Neural crest cell (in vitro differentiated cells): ENCODE measurements at places on chromosomes 1 and 21. TPM values are rescaled to one million over a fixed set of nuclear protein-coding genes. Genes with fewer than 3 reads are reported as not detected.
A peak's percentile ranks its signal among the peaks of the same experiment; 100 is the strongest.

- no peak for DNase-seq
Measured at GRCh38 chr1:218517459-218517858, 172.3 kb downstream of the TGFB2 start.

GRCh38 chr1:205287767-205288559 is 33.6 kb downstream of the NUAK2 start:
- no peak for DNase-seq

DNA sequence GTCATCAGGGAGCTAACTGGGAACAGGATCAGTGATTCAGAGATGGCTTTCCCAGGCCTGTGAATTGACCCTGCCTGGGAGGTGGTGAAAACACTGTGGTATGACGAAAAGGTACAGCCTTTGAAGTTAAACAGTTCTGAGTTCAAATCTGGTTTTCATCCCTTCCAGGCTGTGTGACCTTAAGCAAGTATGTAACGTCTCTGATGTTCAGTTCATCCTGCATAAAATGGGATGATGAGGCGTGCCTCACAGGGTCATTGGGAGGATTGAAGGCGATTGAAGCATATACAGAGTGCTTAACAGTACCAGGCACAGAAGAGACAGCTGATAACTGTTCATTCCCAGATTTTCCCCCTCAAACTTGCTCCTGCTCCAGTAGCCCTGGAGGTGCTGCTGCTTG is 11.0 kb downstream of the KCNC4 start:
- no peak for DNase-seq

Gene SPRR5
- total RNA-seq = not detected in 2 replicates

- DNase-seq = no peak
Measured at GRCh38 chr21:32868631-32869454, 97.3 kb upstream of the PAXBP1 start.

- no peak for DNase-seq
Measured at GRCh38 chr1:55362558-55362957, 147.4 kb upstream of the USP24 start.

DNA sequence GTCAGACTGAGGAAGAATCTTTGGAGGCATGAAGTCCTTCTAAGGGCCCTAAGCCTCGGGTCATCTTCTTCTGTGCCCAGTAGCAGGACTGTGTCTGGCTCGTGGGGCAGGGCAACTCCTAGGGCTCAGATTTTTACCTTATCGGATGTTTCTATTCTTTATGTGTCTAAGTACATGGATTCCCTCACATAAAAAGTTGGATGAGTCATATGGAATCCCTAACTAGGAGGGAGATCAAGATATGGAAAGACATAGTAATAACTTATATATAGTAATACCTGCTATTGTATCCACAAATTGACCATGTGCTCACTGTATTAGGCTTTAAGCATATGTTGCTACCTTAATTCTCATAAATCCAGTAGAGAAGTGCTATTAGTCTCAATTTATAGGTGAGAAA is 364.5 kb upstream of the CAMK1G start:
- no peak for DNase-seq

- no peak for DNase-seq
Measured at GRCh38 chr1:21313203-21313885, 23.1 kb upstream of the ECE1 start.

- DNase-seq = no peak
Measured at GRCh38 chr1:33902486-33903209, 38.8 kb downstream of the HMGB4 start.

Gene FAM229A
- 7.1 and 7.7 TPM in 2 replicates for total RNA-seq

DNA sequence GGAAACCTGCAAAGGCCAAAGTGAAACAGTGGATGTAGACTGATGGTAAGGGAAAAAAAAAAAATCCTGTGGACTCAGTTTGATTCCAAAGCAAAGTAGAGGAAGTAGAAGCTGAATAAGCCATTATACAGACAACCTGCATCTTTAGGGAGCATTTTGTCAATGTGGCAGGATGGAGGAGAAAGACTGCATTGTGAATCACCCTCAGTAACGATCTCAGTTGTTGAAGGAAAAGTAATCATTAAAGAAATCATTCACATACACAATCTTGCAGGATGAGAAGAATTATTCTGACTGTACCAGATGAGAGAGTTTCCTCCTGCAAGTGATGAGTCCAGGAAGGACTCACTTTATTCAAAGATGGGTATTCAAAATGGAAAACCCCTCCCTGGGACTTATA is 45.1 kb upstream of the TRIM67 start:
- DNase-seq = no peak

Gene HJV
- total RNA-seq = not detected in 2 replicates

Gene SEC16B
- 1.4 and 2.1 TPM in 2 replicates for total RNA-seq

GRCh38 chr1:19260211-19261138 is 8.9 kb downstream of the MRTO4 start:
- DNase-seq = no peak

DNA sequence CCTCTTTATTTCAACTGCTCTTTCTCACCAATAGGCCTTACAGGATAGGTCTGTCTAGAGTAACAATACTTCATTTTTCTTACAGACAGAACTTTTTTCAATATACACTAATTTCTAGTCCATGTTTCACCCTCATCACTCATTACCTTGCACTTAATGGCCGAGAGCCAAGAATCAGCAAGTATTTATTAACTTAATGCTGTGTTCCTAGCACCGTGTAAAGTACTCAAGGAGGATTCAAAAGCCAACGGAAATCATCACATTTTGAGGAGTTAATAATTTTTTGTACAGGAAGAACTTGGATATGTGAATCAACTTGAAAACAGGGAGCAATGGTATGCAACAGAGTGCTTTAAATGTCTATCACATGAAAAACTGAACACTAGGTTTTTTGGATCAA is 102.0 kb downstream of the PTPN14 start:
- DNase-seq = no peak

GRCh38 chr1:23566304-23566703 is 7.0 kb upstream of the ID3 start:
- DNase-seq = no peak

DNA sequence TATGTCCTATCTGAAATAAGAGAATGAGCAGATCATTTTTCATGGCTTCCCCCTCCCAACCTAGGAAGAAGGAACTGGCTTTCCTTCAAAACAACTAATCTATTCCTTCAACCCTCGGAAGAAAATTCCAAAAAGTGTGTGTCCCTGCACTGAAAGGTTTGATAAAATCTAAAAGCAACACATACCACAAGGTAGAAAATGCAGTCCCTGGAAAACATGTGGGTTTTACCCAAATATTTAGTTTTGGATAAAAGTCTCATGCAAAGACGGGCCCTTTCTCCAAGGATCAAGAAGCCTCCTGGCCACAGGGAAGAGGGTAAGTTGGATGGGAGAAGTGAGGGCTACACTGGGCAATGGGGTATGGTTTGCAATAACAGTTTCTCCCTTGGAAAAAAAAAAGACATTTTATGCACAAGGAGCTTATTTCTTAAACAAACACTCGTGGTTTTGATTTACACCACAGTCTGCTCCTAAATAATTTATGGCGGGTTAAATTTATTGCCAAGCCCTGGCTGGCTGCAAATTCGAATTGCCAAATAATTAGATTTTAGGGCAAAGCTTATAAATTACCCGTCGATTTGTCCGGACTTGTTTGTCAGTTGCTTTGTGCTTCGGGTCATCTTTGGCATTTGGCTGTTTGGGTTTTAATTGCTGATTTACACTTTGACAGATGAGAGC is 28.9 kb downstream of the ERI3 start:
- no peak for DNase-seq

Gene CADM3
- 10.0 and 10.4 TPM in 2 replicates for total RNA-seq

- DNase-seq = peak; percentile 74
Measured at GRCh38 chr1:39898648-39899603, 2.8 kb downstream of the MYCL start.

Gene NOS1AP
- 7.0 and 7.1 TPM in 2 replicates for total RNA-seq
